Kidney tubule cell (primary cell): ENCODE measurements at places on chromosomes 1 and 21.
A peak's percentile ranks its signal among the peaks of the same experiment; 100 is the strongest.

GRCh38 chr1:16082283-16083038 lies 9.0 kb upstream of the FAM131C start:
- DNase-seq, result peak; percentile 59

DNA sequence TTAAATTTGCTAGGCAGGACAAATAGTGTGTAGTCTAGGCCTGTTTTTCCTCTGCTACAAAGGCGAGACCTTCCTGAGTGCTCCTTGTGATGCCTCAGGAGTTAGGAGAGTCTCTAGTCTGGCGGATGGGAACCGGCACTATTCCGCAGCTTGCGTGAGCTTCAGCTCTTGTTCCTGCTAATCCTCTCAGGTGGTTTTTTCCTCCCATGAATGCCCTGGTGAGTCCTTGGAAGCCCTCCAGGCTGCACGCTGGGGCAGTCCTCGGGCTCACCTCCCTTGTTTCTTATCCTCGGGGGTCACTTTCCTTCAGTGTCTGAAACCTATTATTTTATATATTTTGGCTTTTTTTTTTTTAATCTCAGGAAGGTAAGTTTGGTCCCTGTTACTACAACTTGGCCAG lies 28.2 kb downstream of the UTS2 start:
- DNase-seq, result no peak

DNA sequence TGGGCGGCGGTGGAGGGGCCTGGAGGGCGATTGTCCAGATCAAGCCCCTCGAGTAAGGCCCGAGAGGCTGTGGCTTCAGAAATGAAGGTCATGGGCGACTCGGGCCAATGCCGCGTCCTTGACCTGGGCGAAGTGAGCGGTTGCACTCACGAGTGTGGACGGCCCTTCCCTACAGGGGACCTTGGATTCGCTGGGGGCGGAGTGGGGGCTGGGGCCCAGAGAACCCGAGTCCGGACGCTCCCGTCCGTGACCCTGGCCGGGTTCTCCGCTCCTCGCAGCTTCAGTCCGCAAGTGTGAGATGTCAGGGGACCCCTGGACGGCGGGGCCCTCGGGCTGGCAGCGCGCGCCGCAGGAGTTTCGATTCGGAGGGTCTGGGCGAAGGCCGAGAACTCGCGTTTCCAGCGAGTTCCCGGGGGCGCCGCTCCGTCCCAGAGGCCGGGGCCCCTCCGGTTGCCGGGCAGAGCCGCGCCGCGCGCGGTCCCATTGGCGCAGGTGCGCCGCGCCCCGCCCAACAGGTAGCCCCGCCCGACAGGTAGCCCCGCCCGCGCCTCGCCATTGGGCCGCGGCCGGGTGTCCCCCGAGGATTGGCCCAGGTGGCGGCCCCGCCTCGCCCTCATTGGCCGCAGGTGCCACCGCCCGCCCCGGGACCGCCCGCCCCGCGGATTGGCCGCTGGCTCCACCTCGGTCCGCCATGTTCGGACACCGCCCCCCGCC lies at the start of gene PRKCZ:
Gene PRKCZ, plus strand, starts transcription at position 694 of the 714 bp plus-strand sequence. CDS start 220 bp downstream, outside the sequence.
- DNase-seq, result peak; percentile 96

DNA sequence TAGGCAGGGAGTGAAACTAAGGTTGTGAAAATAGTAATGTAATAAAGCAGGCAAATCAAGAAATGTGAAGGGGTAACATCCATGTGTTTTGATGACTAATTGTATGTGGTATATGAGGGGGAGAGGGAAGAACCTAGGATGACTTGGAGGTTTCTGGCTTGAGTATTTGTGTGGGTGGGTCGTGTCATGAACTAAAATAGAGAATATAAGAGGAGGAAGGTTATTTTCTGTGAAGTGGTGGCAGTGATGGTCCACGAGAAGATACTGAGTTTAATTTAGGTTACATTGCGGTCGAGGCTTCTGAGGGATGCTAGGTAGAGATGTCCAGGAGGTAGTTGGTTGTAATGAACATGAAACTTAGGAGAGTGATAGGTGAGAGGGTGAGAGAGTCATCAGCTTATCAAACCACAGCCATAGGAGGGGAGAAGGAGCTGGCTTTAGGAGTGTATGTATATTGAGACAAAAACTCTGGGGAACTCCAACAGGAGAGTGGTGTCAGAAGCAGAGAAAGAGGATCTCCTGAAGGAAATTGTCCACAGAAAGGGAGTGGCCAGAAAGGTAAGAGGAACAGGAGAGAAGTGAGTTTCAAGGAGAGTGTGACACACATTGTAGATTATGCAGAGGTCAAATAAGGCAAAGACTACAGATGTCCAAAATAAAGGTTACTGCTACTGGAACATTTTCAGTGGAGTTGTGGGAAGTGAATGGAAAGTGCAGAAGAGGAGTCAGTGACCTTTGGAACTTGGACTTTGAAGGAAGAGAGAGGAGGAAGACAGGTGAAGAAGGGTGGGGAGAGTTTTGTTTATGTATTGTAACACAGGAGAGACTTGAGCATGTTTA lies 89.0 kb upstream of the MACF1 start:
- peak; percentile 50 for DNase-seq
